ENCODE measurements at places on chromosomes 13 and 19.

- DNase-seq, result no peak
These were observed 23.2 kb downstream of the TSKS start for GRCh38 chr19:49739933-49740332.

GRCh38 chr13:95381212-95381527 lies 79.9 kb upstream of the ABCC4 start:
- DNase-seq, result no peak

DNA sequence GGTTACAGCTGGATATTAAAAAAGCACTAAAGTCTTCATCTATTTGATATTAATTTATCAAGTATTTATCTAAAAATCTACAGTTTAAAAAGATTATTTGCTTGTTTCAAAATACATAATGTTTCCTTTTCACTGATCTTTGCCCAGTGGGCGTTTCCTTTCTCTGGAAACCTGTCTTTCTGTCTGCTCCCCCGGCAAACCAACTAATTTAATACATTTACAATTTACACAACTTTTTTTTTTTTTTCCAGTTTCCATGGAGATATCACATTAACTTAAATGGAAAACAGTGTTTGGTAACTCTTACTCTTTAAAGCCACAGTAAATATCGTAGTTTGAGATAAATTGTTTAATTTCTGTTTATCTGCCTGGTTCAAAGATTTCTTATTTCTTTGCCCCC lies 5.3 kb downstream of the GPC6 start:
- no peak for DNase-seq

DNA sequence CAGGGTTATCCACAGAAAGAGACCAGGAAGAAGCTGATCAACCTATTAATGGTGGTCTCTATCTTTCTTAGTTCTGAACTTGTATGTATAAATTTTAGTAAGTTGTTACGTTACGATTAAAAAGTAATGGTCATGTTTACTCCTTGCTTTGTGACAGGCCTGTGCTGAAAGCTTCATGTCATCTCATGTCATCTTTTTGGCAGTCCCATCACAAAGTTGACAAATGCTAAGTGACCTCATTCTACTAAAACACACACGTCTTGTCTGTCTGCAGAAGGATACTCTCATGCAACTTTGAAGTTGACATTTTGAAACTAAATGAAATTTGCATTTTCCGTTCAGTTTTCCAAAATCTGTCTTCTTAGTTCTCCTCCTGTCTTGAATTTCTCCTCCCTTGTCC lies 345.9 kb downstream of the DNAJC15 start:
- DNase-seq, result no peak

DNA sequence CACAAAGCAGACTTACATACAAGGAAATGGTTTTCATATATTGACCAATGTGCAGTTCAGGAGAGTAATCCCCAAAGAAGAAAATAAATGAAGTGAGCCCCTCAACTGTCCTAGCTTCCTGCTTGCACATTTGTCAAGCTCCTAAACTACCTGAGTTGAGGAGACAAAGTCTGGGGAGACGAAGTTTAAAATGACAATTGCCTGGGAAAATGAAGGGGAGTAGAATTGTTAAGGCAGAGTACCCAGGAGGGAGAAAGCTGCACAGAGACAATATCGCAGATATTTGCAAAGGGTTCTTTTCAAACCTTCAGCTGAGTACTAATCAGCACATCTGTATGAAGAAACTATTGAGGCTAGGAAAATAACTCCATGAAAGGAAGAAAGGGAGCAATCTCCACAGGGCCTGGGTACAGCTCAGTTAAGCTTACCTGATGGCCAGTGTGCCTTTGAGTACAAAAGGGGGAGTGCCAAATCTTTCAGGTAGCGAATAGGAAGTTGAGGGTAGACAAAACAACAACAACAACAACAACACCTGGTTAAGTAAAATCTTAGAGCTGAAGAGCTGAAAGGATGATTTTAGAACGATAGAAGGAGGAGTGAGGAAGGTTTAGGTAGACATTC lies 1700.1 kb upstream of the PRR20A start:
- no peak for DNase-seq

DNA sequence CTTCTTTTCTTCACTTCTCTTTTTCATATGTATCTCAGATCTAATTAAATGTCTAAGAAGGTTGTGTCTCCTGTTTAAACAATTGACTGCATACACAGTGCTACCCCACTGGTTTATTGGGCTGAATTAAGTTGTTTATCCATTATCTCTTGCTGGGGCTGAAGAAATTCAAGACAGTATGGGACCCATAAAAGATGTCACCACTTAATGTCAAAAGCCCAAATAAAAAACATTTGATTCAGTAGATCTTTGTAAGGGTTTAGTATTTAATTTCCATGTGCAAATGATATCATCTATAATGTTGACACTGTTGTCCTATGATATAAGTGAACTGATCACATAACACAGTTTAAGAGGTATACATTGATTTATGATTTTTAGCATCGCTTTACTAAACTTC lies 1431.9 kb upstream of the PCDH20 start:
- no peak for DNase-seq

DNA sequence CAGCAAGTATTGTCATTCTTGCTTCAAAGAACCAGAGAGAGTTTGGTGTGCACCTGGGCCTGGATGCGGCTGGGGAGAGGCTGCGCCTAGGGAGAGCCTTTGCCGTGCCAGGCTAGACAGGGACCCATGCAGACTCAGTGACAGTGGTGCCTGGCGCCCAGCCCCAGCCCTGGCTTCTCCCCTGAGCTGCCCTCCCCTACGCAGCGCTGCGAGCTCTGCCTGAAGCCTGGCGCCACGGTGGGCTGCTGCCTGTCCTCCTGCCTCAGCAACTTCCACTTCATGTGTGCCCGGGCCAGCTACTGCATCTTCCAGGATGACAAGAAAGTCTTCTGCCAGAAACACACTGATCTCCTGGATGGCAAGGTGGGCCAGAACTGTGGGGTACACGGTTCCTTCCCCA lies 12.0 kb downstream of the KMT2B start:
- no peak for DNase-seq

- peak; percentile 72 for DNase-seq
These were observed 220.4 kb upstream of the HTR2A start for GRCh38 chr13:47117268-47117667.

- no peak for DNase-seq
These were observed 14.2 kb upstream of the ZNF599 start for GRCh38 chr19:34787059-34787824.

GRCh38 chr19:7676854-7677253 lies at the start of gene MCEMP1:
Gene MCEMP1, plus strand, starts transcription at chr19:7677090. Its CDS starts 31 bp downstream, at chr19:7677121.
- DNase-seq, result no peak

All from fibroblast of upper back skin (primary cell).